HT1080 (cell line): ENCODE measurements at places on chromosomes 5 and 9.

GRCh38 chr5:107553117-107553555, 117.6 kb downstream of the EFNA5 start:
- DNase-seq = no peak

GRCh38 chr5:6389397-6389796, 11.1 kb upstream of the MED10 start:
- no peak for DNase-seq

DNA sequence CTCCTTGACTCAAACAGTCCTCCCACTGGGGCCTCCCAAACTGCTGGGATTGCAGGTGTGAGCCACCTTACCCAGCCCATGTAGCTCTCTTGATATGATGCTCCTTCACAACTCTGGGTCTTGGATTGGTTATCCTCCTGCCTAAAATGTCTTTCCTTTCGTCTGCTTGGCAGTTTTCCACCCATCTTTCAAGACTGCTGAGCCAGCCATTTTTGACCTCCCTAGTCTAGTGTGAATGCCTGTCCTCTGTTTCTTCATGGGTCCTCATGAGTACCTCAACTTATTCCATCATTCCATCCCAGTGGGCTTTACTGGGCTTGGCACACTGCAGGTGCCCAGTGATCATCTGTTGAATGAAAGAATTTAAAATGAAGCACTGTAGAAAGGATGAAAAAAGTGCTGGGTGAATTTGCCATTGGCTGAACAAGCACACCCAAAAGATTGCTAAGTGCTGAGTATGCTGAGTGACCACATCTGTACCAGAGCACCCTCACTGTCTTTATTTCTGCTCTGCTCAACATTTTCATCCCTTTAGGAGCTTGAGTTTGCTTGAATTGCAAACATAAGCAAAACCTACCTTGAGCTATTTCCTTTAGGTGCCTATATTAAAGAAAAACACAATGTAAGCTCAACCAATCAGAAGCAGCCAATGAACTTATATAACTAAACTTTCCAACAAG, 84.8 kb upstream of the FAM169A start:
- no peak for DNase-seq

DNA sequence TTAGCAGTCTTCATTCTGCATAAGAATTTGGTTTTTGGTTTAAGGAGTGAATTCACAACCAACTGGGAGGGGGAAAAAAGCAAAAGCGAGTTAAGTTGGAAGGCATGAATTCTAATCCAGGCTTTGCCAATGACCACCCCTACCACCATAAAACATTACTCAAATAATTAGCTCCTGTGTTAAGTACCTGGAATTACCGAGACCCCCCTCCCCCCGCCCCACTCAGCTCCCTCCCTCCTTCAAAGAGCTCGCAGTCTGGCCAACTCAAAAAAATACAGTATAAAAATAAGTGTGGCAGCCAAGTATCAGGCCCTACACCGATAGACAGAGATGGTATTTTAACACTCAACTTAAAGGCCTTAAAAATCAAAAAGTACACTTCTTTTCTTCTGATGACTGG, 492 bp downstream of the ATG12 start:
- no peak for DNase-seq

GRCh38 chr5:37825334-37825915, 14.4 kb downstream of the GDNF start:
- DNase-seq = no peak

- peak; percentile 44 for DNase-seq
These were observed 72.9 kb downstream of the SEC61B start for GRCh38 chr9:99294850-99295461.

- DNase-seq = peak; percentile 70
These were observed 53.7 kb downstream of the ZNF618 start for GRCh38 chr9:113929634-113930389.

DNA sequence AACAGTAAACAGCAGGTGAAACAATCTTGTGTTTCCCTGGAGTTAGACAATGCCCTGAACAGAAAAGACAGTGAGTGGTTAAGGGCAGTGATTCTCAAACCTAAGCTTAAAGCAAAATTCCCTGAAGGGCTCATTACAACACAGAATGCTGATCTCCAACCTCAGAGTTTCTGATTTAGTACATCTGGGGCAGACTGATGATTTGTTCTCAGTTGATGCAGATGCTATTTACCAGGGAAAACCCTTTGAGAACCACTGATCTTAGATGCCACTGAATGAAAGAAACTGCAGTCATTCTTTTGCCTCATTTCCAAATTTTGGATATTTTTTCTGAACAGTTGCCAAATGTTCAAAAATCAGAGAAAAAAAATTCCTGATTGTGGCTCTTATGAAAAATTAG, 18.7 kb upstream of the ADAM19 start:
- no peak for DNase-seq

DNA sequence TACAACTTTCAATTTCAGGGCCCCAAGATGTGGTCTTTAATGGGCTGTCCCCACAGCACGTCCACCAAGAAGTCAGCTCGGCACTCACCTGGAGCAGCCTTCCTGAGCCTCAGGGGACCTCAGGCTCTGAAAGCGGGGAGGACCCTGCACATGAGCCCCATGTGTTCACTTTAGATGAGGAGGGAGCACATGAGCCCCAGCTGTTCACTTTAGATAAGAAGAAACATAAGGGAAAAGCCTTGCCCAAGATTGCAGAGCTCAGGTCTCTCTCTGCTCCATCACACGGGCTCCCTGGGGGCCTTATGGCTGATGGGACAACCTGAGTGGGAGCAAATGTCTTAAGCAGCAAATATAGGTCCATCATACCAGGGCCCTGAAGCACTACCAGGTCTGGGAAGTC, 56.4 kb downstream of the NIPSNAP3B start:
- DNase-seq = no peak
